ENCODE measurements at places on chromosomes 16 and 17. TPM values are rescaled to one million over a fixed set of nuclear protein-coding genes. Genes with fewer than 3 reads are reported as not detected.

SLC16A13 gene
- polyA plus RNA-seq: 16.8 TPM

WSCD1 gene
- 21.5 TPM for polyA plus RNA-seq

KRTAP9-8 gene
- not detected for polyA plus RNA-seq

CASKIN1 gene
- 0.10 TPM for polyA plus RNA-seq

TNS4 gene
- polyA plus RNA-seq: not detected

ZPBP2 gene
- not detected for polyA plus RNA-seq

CHST5 gene
- 0.16 TPM for polyA plus RNA-seq

All from endothelial cell of umbilical vein (primary cell).